Stimulated activated CD8-positive, alpha-beta memory T cell treated with anti-CD3 and anti-CD28 coated beads, Interleukin-4, amount 100 ng/mL, for 4 hours (primary cell): ENCODE measurements at places on chromosomes 5 and 9.

DNA sequence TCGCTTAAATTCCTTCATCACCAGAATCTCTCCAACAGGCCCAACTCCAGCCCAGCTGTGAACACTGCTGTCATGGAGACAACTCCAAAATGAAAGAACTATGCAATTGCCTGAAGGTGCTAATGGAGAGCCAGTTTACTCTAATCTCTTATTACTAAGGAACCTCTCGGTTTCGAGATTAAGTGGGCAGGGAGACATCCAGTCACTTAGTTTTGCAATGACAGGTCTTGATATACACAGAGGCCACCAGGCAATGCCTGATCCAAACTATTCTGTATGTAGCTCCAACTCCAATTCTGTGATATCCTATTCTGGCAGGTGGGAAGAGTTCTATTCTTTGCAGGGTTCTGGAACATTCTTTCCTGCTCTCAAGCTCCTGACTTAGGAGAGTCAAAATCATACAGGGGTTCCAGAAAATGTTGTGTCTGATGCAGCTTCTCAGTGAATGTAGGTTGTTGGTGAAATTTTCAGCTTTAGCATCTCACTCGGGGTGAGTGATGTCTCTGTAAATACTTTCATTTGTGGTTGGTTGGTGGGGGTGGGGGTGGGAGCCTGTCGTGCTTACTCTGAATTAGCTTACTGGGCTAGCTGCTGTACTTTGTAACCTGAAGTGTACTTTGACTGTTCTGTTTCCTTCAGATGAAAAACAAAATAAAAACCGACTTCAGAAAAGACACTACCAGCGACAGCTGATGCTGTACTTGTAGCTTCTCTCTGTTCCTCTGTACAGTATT, 170.9 kb downstream of the PALM2AKAP2 start:
- no peak for DNase-seq

- DNase-seq: no peak
Measured at GRCh38 chr9:131640438-131641137, 95.3 kb downstream of the PRRT1B start.

DNA sequence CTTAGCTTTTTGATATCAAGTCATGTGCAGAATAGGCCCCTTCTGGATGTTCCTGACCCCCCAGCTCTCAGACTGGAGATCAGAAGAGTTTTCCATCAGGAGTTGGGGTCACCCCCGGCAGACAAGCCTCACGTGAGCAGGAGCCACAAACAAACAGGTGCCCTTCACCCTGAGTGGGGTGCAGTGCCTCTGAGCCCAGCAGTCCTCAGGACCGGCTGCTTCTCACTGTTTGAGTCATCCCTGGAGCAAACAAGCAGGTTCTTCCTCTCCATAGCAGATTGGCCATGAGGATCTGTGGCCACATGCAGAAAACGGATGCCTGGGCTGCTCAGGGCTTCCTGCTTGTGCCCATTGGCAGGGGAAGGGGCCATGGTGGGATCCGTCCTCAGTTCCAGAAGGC, 47.0 kb downstream of the LRSAM1 start:
- no peak for DNase-seq

DNA sequence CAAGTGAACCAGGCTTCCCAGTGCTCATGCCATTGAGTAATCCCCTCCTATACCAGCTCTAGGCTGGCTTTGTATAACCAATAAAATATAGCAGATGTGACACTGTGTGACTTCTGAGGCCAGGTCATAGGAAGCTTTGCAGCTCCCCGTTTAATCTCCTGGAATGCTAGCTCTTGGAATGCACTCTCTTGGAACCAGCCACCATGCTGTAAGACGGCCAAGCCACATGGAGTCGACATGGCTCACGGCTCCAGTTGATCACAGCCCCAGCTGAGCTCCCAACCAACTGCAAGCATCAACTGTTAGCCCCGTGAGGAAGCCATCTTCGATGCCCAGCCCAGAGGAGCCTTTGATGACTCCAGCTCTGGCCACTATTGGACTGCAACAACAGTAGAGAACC, 74.5 kb downstream of the SH3TC2 start:
- no peak for DNase-seq

DNA sequence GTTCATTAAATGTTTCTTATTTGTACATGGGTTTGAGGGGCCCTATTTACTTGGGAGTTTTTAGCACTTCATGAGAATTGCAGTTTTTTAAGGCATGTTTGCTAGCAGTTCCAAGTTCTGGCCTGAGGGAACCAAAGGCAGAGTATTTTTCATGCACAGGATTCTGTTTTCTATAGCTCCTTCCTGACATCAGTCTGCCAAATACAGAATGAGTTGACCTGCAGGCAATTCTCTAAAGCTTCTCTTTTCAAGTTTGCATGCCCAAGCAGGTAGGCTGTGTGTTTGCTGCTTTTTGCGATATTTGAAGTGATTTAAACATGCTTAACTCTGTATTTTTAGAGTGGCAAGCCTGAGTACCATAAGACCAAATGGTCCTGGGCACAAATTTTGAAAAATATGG, 75.8 kb downstream of the AOPEP start:
- DNase-seq: no peak

GRCh38 chr9:130215341-130216119, 43.3 kb downstream of the NCS1 start:
- DNase-seq: no peak

DNA sequence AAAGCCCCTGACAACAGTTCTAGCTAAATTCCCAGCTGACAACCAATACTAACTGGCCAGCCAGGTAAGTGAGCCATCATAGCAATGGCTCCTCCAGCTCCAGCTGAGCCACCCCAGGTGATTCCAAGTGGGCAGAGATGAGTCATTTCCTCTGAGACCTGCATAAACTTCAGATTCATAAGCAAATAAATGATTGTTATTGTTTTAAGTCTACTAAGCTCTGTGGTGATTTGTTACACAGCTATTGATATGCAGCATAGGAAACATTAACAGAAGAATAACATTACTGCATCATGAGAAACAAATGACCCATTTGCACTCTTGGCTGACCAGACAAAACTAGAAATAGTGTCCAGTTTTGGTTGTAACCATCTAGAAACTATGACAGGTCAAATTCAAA, 60.3 kb downstream of the TTC39B start:
- no peak for DNase-seq
